ENCODE measurements at places on chromosomes 11 and 22.

GRCh38 chr11:46519351-46519750, 74.5 kb downstream of the AMBRA1 start:
- DNase-seq = no peak

DNA sequence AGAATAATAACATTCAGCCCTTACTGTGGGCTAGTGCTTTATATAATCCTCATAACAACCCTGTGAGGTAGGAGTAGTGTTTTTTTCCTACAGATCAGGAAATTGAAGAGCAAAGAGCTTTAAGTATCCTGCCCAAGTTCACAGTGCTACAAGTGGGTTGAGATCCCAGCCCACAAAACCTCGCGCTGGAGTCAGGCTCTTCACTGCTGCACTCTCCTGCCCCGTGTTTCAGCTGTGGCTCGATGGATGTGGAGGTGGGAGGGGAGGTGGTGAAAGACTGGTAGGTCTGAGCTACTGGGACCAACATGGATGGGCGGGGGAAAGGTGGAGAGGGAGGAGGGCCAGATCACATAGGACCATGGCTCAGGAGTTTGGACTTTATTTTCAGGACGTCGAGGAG, 6.1 kb downstream of the ZNF408 start:
- DNase-seq = no peak

DNA sequence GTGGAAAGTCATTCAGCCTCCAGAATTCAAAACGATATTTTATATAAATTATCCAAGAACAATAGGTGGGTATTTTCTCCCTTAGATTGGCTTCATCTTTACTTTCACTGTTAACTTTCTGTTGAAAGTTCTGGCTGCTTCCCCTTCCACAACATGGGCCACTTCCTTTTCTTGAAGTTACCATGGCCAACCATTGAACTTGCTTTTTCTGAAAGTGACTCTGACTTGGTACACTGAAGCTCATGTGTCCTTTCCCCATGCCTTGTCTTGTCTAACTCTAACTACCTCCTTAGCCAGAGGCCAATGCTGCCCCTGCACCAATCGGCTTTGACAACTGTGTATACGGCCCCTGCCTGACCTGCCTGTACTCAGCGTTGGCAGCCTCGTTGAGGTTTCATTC, 225.2 kb downstream of the FAT3 start:
- no peak for DNase-seq

- DNase-seq = no peak
Measured at GRCh38 chr11:12723421-12724300, 49.4 kb downstream of the TEAD1 start.

DNA sequence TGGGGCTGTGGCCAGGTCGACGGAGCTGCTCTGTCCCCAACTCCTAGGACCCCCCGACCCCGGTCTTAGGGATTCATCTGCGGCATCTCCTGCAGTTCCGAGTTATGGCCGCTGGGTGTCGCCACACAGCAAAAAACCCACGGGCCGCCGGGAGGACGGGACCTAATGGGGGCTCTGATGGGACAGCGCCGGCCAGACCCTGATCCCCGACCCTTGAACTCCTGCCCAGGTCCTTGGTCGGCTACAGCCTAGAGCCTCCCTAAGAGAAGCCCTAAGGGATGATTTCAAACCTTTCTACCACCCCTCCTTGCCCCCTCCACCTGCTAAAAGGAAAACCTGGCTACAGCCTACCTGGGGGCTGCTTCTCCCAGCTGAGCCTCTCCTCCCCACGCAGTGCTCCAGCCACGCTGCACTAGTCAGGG, 30.8 kb upstream of the LRRC10B start:
- DNase-seq = no peak

DNA sequence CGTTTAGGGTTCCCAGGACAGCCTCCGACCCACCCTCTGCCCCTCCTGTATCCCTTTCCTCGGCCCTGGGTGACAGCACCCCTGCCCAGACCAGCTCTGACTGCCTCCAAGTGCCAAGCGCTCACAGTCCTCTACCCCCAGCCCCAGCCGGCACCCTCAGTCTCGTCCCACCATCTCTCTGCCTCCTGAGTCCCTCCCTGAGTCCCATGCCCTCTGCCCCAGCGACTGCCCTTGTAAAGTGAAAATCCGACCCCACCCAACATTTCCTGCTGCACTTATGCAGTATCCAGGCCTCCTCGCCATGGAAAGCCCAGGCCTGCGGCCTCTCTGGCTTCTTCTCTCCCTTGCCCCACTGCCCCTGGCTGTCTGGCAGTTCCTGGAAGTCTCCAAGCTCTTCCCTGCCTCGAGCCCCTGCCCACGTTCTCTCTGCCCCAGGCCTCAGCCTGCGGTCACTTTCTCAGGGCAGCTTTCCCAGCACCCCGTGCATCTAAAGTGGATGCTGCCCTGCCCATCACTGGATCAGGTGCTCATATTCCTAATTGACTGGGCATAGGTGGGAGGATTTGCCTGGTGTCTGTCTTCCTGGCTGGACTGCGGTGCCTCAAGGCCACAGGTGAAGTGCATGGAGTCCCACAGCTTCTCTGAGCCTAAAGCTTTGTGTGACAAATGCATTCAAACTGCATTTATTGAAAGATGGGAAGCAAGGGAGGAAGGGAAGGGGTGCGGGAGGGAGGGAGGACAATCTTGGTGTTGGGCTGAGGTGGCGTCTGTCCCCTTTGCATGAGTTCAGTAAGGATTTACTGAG, 17.7 kb upstream of the IL2RB start:
- DNase-seq = no peak

GRCh38 chr11:60814112-60814511, 27.8 kb upstream of the CCDC86 start:
- no peak for DNase-seq

DNA sequence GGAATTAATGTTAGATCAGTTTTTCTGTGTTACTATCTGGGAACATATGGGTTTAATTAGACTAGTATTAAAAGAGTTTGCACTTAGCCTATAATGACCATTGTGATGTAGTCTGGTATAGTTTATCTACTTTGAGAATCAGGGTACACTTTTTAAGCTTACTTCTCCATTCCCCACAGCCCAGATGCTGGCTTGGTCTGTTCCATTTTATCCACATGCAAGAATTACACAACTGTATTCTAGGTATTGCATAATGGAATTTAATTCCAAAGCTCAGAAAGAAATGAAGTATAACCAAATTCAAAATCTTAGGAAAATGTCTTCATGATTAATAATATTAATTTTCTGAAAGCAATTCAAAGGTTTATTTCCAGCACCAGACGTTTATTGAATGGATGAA, 122.2 kb upstream of the PDGFD start:
- no peak for DNase-seq

DNA sequence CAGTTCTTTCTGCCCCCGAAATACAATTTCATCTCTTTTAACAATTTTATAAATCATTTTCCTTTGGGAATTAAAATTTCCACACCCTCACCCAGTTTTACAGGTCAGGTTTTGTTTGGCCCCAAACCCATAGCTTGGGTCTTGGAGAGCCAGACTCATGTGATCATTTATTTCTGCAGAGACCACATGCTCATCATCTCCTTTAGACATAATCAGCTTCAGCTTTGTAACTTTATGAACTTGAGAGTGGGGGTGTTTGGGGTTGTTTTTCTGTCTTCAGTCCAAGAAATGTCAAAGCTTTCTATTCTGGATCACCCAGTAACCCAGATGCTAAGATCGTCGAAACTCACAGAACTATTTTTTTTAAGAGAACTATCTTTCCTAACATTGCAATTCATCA, 70.9 kb downstream of the DBX1 start:
- DNase-seq = no peak
